ENCODE measurements at places on chromosomes 13 and 19.

DNA sequence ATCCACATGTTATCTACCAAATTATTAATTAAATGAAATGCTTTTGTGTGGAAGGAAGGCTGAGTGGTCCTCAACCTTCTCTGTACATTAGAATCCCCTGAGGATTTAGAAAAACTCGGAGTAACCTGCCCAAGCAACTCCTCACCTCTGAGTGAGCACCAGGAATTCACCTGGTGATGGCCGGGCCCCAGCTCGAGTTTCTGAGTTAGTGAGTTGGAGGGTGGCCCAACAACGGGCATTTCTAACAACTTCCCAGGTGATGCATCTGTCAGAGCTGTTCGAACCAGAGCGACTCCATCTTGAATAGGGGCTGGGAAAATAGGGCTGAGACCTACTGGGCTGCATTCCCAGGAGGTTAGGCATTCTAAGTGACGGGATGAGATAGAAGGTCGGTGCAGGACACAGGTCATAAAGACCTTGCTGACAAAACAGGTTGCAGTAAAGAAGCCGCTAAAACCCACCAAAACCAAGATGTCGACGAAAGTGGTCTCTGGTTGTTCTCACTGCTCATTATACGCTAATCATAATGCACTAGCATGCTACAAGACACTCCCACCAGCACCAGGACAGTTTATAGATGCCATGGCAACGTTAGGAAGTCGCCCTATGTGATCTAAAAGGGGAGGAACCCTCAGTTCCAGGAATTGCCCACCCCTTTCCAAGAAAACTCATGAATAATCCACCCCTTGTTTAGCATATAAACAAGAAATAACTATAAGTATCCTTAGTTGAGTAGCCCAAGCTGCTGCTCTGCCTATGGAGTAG lies 44.2 kb upstream of the SHISA2 start:
- no peak for DNase-seq

DNA sequence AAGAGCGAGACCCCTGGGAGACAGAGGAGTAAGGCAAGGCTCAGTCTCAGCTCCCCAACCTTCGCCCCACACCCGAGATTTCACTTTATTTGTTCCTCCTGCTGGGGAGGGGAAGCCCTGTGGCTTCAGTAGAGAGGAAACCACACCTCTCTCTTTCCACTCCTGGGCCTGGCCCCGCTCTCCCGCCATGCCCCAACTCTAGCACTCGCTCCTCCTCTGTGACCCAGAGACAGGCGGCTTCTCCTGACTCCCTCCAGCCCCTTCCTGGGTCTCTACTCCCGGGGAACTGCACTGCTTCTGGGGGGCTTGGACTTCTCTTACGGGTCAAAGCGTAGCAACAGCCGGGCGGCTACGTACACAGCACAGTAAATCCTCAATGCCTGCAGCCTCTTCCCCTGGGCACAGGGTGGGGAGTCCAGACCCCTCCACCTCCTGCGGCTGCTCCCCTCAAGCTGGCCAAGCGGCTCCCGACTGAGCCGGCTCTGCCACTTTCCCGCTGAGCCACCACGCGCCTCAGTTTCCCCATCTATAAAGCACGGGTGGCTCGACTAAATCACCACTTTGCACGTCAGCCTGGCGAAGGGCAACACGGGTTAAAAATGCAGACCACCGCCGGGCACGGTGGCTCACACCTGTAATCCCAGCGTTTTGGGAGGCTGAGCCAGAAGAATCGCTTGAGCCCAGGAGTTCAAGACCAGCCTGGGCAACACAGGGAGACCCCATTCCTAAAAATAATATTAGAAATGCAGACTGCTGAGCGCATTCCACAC lies 1.4 kb downstream of the RNF126 start:
- DNase-seq = peak; percentile 34

DNA sequence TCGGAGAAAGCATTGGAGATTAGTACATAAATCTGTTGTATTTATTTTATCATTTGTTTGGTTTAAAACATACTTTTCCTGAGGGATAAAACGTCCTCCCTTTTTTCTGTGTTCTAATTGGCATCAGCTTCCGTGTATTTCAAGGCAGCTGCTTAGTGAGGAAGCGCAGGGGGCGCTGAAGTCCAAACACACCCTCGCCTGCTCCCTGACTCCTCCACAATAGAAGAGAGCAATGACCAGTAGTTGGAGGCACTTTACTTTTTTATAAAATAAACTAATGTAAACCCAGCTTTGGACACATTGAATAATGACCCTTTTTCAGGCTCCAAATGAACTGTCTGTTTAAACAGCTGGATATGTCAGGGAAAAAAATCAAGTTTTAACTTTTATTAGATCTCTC lies 79.9 kb downstream of the RNASEH2B start:
- DNase-seq = no peak

DNA sequence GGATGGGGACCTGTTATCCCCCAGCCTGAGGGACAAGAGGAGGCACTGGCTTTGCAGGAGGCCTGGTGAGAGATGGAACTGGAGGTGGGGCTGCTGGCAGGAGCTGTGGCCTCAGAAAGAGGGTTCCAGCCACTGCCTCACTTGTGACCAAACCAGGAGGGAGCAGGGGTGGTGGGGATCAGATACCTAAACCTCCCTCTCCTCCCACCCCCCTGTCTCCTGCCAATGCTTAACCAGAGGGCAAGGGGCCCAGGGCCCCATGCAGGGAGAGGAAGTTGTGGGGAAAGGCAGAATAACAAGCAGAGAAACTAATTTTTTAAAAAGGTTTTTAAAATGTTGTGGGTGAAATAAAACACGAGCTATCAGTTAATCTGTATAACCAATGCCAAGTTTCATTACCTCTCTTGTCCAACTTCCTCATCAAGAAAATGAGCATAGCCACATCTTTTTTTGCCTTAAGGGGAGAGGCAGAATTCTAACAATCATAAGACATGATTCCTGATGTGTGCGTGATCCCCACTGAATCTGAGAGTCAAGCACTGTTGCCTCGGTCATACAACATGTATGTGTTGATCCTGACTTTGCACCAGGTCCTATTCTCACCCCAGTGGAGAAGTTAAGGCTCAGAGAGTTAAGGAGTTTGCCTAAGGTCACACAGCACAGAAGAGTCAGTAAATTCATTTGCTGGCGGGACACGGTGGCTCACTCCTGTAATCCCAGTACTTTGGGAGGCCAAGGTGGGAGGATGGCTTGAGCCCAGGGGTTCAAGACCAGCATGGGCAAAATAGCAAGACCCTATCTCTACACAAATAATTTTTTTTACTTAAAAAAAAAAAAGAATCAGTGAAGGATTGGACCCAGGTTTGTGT lies 12.9 kb downstream of the FXYD5 start:
- no peak for DNase-seq

- DNase-seq = no peak
These were observed 295.3 kb downstream of the MZT1 start for GRCh38 chr13:72431981-72432682.

- DNase-seq = no peak
These were observed 13.9 kb downstream of the FCHO1 start for GRCh38 chr19:17765069-17765618.

GRCh38 chr19:10604460-10604980 lies 17.4 kb upstream of the AP1M2 start:
- no peak for DNase-seq

DNA sequence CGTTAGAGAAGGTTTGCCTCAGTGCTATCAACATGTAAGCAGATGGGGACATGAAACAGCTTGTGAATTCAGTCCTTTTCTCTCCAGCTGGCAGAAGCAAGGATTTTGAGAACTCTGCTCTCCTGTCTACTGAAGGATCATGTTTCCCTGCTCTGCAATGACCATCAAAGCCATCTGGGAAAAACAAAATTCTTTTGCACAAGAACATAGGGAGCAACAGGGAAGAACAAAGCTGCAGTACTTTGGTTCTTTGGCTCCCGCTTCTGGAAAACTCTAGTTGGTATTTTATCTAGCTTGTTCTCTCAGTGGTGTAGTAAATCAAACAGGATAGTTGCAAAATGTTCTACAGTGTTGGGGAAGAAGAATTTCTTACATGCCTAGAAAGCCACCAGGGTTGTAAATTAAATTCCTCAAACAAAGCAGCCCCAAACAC lies 270.4 kb downstream of the ENOX1 start:
- DNase-seq = no peak

- DNase-seq = peak; percentile 69
These were observed 16.6 kb downstream of the SIGLEC8 start for GRCh38 chr19:51441410-51442390.
